Esophagus squamous epithelium (tissue), 5 donors: ENCODE measurements at places on chromosomes 2 and 18. TPM values are rescaled to one million over a fixed set of nuclear protein-coding genes. Genes with fewer than 3 reads are reported as not detected.

Gene TTC27
- 17.7 TPM for total RNA-seq

Gene UGT1A10
- 29.3 TPM for total RNA-seq

Gene METTL21A
- total RNA-seq: 7.1 TPM

Gene LBX2
- not detected for total RNA-seq

Gene EFEMP1
- 62.8 TPM for total RNA-seq

Gene APCDD1
- total RNA-seq: 16.5 TPM

Gene ZSWIM2
- not detected for total RNA-seq

Gene MDH1B
- 0.38 TPM for total RNA-seq

Gene ACMSD
- total RNA-seq: not detected

Gene ASTL
- total RNA-seq: 0.30 TPM

Gene LYPD6
- total RNA-seq: 1.2 TPM

Gene MGAT4A
- total RNA-seq: 4.1 TPM

Gene TMEM17
- total RNA-seq: 1.7 TPM

Gene LRRTM4
- total RNA-seq: not detected

Gene KIAA2012
- total RNA-seq: not detected

Gene ABCG5
- not detected for total RNA-seq

Gene SNED1
- 3.3 TPM for total RNA-seq

Gene SKOR2
- total RNA-seq: not detected

Gene ALK
- not detected for total RNA-seq

Gene SOX11
- not detected for total RNA-seq

Gene C2orf72
- 1.1 TPM for total RNA-seq

Gene ARHGEF4
- 68.9 TPM for total RNA-seq

Gene CHRNG
- total RNA-seq: not detected

Gene SLC4A3
- total RNA-seq: 2.0 TPM

Gene VWC2L
- total RNA-seq: not detected

Gene RAB6C
- total RNA-seq: not detected

Gene UPP2
- not detected for total RNA-seq

Gene RBM44
- 0.18 TPM for total RNA-seq

Gene NUP35
- 7.8 TPM for total RNA-seq

Gene CNGA3
- total RNA-seq: 0.44 TPM

Gene THSD7B
- 0.95 TPM for total RNA-seq

Gene EN1
- total RNA-seq: not detected

Gene FOSL2
- 118 TPM for total RNA-seq

Gene ASXL3
- total RNA-seq: 0.18 TPM

Gene ANKAR
- total RNA-seq: 2.0 TPM

Gene C2orf92
- total RNA-seq: 2.5 TPM

Gene TRPM8
- not detected for total RNA-seq

Gene MBP
- total RNA-seq: 27.8 TPM

Gene PHOSPHO2
- total RNA-seq: 3.6 TPM

Gene ACKR3
- 23.3 TPM for total RNA-seq

Gene COLEC11
- total RNA-seq: 0.56 TPM

Gene IL1RL1
- total RNA-seq: 4.1 TPM

Gene DQX1
- total RNA-seq: 5.6 TPM

Gene PAIP2B
- total RNA-seq: 8.1 TPM

Gene REG1A
- total RNA-seq: not detected

Gene FOXI3
- total RNA-seq: not detected

Gene DCAF17
- 9.8 TPM for total RNA-seq

Gene NT5DC4
- not detected for total RNA-seq

Gene NEUROD1
- not detected for total RNA-seq

Gene STARD6
- not detected for total RNA-seq

Gene HTR2B
- not detected for total RNA-seq

Gene B3GNT7
- total RNA-seq: 5.7 TPM

Gene MAPK4
- total RNA-seq: 0.13 TPM

Gene ASIC4
- total RNA-seq: not detected
